Activated T-helper 9 cell treated with anti-CD3 and anti-CD28 coated beads, Interleukin-2, amount 50 U/mL, for 16 hours (primary cell): ENCODE measurements at places on chromosomes 7 and 10.

GRCh38 chr10:3255075-3255474 lies 82.5 kb upstream of the PITRM1 start:
- no peak for DNase-seq

GRCh38 chr10:67088036-67088435 lies 162.2 kb downstream of the LRRTM3 start:
- no peak for DNase-seq

- no peak for DNase-seq
These were observed 117.0 kb downstream of the POU6F2 start for GRCh38 chr7:39094731-39095130.

- DNase-seq, result no peak
These were observed 39.9 kb upstream of the NRBF2 start for GRCh38 chr10:63093227-63093626.
